ENCODE measurements at places on chromosomes 2 and 18. TPM values are rescaled to one million over a fixed set of nuclear protein-coding genes. Genes with fewer than 3 reads are reported as not detected.

ALK gene
- not detected for total RNA-seq

C2orf78 gene
- total RNA-seq = not detected

TMEM198 gene
- total RNA-seq = 1.3 TPM

ZAP70 gene
- 0.27 TPM for total RNA-seq

PROKR1 gene
- not detected for total RNA-seq

KCNF1 gene
- 47.2 TPM for total RNA-seq

PTPRN gene
- total RNA-seq = 1.1 TPM

SULT1C2 gene
- total RNA-seq = 0.59 TPM

CFAP65 gene
- total RNA-seq = 0.48 TPM

MAP3K19 gene
- not detected for total RNA-seq

TNS1 gene
- total RNA-seq = 8.0 TPM

IL36RN gene
- total RNA-seq = 0.21 TPM

PIEZO2 gene
- 0.47 TPM for total RNA-seq

KCNK3 gene
- total RNA-seq = 0.76 TPM

REEP1 gene
- 0.88 TPM for total RNA-seq

FAP gene
- total RNA-seq = 0.15 TPM

PRSS56 gene
- 0.21 TPM for total RNA-seq

SPP2 gene
- total RNA-seq = not detected

SNORC gene
- total RNA-seq = 9.6 TPM

MEP1B gene
- not detected for total RNA-seq

AKAIN1 gene
- total RNA-seq = not detected

NEMP2 gene
- 9.7 TPM for total RNA-seq

GPR155 gene
- 0.36 TPM for total RNA-seq

EFEMP1 gene
- total RNA-seq = 44.6 TPM

MAB21L4 gene
- total RNA-seq = 0.20 TPM

EFR3B gene
- total RNA-seq = 10.1 TPM

SERPINB10 gene
- not detected for total RNA-seq

CSRNP3 gene
- not detected for total RNA-seq

NEU2 gene
- not detected for total RNA-seq

HNMT gene
- 0.53 TPM for total RNA-seq

EN1 gene
- 0.70 TPM for total RNA-seq

BABAM2 gene
- total RNA-seq = 50.3 TPM

HRH4 gene
- not detected for total RNA-seq

SH3BP4 gene
- total RNA-seq = 43.6 TPM

CREB1 gene
- 16.7 TPM for total RNA-seq

EVA1A gene
- 7.8 TPM for total RNA-seq

CXCR1 gene
- not detected for total RNA-seq

ATP5F1A gene
- 309 TPM for total RNA-seq

PAX3 gene
- not detected for total RNA-seq

MPHOSPH10 gene
- 46.9 TPM for total RNA-seq

AUP1 gene
- total RNA-seq = 232 TPM

VAMP8 gene
- 15.7 TPM for total RNA-seq

TGFBRAP1 gene
- total RNA-seq = 15.7 TPM

PAIP2B gene
- 0.26 TPM for total RNA-seq

ATOH8 gene
- total RNA-seq = 13.2 TPM

TMEM163 gene
- total RNA-seq = 0.10 TPM

CNDP1 gene
- total RNA-seq = not detected

NTSR2 gene
- not detected for total RNA-seq
